Omental fat pad (tissue), 4 donors: ENCODE measurements at places on chromosomes 16 and 17. TPM values are rescaled to one million over a fixed set of nuclear protein-coding genes. Genes with fewer than 3 reads are reported as not detected.
A peak's percentile ranks its signal among the peaks of the same experiment; 100 is the strongest.

The NT5C3B gene
- 35.5 TPM for total RNA-seq

The CALB2 gene
- 112 TPM for total RNA-seq

The TEKT1 gene
- total RNA-seq: not detected

The ZFP3 gene
- 3.1 TPM for total RNA-seq

The INCA1 gene
- 1.0 TPM for total RNA-seq

The HS3ST6 gene
- total RNA-seq: not detected

The CYBC1 gene
- 66.7 TPM for total RNA-seq

The MYH13 gene
- total RNA-seq: not detected

The FNDC8 gene
- not detected for total RNA-seq

The KCNH6 gene
- not detected for total RNA-seq

DNA sequence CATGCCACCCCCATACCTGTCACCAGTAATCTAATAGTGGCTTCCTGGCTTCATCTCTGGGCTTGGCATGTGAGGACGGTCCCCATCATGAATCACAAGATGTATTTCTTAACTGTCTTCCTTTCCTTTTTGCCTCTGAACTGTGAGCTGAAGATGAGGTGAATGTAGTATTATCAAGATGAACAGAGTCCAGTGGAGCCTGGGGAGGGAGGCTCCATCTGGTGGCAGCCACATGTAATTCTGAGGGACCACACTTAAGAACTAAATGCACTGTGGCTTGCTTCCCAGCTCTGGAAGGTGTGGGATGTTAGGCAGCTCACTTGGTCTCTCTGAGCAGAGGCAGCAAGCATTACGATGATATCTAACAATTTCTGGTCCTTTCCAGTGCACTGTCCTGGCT lies 354.9 kb upstream of the ASIC2 start:
- no peak for DNase-seq

GRCh38 chr16:27316038-27316680 lies 2.4 kb downstream of the IL4R start:
- DNase-seq: no peak

DNA sequence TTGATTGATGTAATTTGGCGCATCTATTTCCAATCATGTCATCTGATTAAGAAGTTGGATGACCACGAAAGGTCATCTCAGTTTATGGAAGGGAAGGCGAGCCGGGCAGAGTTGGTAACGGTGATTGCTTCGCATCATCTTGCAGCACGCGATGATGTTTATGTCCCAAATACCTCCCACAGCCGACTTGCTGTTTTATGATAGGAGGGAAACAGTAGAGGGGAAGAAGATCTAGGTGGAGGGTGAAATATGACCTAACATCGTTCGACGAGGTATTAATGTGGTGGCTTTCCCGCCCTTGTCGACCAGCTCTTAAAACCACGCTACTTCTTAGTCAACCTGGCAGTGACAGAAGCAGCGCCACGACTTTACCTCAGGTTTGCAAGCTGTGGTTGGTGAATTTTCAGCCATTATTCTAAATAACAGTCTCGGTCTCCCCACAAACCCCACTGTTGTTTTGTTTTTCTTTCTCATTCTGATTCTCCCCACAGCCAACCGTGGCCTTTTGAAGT lies 805 bp upstream of the TANC2 start:
- DNase-seq: no peak

- DNase-seq: no peak
These were observed 64.5 kb downstream of the BANP start for GRCh38 chr16:88015806-88016140.

- peak; percentile 87 for DNase-seq
These were observed 1.7 kb downstream of the MAP2K3 start for GRCh38 chr17:21286066-21286770.

DNA sequence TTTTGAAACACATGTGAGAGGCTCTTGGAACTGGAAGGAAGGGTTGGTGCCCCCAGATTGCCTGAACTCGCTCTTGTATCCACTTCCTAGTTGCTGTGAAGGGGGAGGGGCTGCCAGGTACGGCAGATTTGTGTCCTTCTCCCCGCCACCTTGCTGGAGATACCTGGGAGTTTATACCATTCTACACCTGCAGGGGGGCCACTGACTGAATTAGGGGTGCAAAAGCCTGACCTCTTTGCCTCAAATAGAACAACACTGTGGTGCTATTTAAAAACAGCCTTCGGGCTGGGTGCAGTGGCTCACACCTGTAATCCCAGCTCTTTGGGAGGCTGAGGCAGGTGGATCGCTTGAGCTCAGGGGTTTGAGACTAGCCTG lies 35.1 kb upstream of the IL34 start:
- no peak for DNase-seq

- DNase-seq: no peak
These were observed 146.3 kb upstream of the NOL11 start for GRCh38 chr17:67571478-67571877.

- no peak for DNase-seq
These were observed 673.6 kb downstream of the HS3ST4 start for GRCh38 chr16:26365161-26365940.

DNA sequence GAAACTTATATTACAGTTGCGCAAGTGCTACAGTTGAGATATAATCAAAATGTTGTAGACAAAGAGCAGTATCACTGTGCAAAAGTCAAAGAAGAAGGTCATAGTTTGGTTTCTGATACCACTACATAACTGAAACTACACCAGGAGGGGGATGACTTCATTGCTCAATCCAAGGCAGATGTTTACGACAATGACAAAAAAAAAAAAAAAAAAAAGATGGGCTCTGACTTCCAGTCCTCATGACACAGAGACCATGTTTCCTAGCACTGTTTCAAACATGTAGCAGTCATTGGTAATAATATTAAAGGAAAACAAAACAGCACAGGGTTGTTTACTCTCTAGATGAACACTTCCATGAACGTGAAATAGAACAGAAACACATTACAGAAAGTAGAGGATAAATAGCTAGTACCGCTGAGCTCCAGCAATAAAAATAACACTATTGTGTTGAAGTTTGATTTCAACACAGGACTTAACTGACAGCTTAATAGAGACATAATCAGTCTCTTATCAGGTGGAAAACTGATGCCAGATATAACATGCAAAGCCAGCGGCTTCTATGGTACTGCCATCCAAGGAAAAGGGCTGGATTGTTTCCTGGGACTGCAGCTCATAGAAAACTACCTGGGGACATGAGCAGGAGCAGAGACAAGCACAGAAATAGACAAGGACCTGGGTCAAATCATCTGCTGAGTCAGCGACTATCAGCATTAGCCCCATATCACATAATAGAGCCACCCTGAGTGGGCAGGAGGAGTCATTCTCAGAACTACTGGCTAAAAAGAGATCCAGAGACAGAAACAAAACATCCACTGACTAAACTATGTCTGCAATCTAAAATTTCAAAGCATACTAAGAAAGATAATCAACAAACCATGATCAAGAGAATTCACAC lies 463.6 kb upstream of the SOX9 start:
- DNase-seq: no peak

DNA sequence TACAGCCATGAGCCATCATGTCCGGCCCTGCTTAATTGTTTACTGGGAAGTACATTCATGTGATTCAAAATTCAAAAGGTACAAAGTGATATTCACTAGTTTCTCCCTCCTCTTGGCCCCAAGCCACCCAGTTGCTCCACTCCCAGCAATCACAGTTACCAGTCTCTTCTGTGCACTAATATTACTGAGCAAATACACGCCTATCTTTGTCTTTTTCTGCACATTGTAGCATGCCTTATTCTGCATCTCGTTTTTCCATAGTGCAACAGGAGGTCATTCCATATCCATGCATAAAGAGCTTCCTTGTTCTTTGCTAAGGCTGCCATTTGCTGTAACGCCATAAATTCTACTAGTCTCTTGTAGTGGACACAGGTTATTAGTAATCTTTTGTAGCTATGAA lies 2.2 kb upstream of the ALOX15 start:
- no peak for DNase-seq

- DNase-seq: peak; percentile 70
These were observed 959 bp upstream of the ANKRD13B start for GRCh38 chr17:29591737-29592608.

- no peak for DNase-seq
These were observed 37.2 kb downstream of the GSE1 start for GRCh38 chr16:85650135-85650843.

DNA sequence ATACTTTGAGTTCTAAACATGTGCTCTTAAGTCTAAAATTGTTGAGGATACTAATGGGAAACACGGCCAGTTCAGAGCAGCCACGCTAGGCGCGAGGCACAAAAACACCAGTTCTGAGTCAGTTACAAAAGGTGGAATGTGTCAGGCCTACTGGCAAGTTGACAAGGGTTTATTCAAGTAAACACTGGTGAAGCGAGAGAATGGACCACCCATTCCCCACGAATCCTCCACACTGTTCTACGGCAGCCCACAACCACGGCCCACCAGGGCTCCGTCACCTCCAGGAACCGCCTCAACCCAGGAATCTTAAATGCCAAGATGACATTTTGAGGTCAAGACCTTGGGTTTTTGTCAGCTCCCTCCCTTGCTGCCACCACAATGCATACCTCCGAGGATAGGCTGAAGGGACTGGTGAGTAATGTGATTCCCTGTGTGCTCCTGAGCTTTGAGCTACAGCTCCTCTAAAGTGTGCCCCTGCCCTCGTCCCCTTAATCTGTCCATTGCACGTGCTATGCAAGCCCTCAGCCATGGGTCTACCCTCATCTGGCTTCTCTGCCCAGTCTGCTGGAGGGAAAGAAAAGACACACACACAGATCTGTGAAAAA lies 28.5 kb upstream of the TRAP1 start:
- no peak for DNase-seq

- DNase-seq: no peak
These were observed 94.1 kb downstream of the USP32 start for GRCh38 chr17:60297760-60298401.

DNA sequence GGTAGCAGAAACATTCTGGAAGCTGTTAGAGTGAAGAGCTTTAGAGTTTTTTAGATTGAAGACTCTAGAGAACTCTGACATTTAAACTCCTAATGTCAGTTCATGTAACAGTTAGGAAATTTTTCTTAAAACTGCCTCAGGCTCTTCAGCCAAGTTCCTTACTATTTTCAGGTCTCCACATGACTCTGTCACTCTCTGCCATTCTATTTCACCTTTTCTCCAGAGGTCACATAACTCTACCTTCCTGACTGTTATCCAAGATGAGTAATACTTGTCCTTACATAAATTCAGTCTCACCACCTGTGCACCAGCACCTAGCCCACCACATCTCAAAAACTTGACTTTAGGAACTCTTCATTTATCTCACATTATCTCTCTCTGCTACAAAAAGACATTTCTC lies 347.1 kb upstream of the CA10 start:
- no peak for DNase-seq

DNA sequence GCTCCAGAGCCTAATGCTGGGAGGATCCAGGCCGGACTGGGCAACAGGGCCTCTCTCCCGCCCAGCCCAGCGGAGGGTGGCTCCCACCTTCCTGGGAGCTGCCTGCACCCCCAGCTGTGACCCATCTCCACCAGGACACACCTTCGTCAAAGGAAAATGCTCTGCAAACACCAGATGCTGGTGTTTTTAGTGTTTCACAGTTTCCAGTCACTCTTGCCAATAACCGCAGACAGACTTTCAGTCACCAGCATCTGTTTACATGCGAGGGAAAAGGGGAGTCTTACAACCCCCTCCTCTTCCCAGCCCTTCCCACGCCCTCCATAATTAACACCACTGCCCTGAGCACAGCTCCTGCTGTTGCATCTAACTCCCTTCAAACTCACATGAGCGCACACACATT lies 25.3 kb downstream of the KLHDC4 start:
- no peak for DNase-seq

- no peak for DNase-seq
These were observed 21.3 kb downstream of the ZNF423 start for GRCh38 chr16:49834531-49835151.

DNA sequence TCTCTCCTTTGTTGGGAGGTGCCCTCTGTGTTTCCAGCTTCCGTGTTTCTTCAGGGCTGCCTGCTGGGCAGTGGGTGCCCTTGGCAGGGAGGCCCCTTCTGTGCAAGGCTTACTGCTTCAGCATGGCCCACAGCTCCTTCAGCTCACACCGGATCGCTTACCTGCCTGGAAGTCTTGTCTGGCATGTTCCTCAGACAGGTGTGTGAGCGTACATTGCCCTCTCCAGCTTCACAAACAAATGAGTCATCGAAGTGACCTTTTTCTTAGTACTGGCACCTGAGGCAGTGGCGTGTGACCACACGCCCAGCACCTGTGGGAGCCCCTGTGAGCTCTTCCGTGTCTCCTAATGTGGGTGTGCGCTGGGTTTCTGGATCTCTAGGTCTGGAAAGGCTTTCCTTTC lies 3.5 kb downstream of the RAB40C start:
- DNase-seq: no peak

DNA sequence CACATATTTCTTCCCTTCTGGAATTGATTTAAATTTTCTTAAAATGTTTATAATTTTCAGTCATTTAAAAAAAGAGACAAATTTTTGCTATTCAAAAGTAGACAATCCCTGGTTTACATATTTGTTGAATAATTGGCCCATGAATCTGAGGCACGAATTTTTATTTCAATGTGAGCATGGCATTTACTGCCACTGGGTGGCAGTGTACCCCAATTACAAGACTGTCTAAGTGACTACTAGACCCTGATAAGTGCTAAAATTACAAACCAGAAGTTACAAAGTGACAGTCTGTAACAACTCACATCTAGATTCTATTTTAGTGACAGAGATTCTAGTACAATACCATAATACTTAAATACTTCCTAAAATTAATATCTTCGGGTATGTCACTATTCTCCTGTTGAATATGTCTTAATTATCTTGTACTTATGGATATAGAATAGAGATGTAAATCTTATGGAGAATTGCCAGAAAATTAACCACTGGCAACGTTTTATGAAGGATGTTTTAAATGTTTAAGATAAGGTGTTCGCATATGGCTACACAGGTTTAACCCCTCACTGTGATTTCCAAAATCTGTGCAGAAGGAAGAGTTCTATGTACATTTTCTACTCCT lies 235.8 kb downstream of the MAP2K4 start:
- DNase-seq: no peak

DNA sequence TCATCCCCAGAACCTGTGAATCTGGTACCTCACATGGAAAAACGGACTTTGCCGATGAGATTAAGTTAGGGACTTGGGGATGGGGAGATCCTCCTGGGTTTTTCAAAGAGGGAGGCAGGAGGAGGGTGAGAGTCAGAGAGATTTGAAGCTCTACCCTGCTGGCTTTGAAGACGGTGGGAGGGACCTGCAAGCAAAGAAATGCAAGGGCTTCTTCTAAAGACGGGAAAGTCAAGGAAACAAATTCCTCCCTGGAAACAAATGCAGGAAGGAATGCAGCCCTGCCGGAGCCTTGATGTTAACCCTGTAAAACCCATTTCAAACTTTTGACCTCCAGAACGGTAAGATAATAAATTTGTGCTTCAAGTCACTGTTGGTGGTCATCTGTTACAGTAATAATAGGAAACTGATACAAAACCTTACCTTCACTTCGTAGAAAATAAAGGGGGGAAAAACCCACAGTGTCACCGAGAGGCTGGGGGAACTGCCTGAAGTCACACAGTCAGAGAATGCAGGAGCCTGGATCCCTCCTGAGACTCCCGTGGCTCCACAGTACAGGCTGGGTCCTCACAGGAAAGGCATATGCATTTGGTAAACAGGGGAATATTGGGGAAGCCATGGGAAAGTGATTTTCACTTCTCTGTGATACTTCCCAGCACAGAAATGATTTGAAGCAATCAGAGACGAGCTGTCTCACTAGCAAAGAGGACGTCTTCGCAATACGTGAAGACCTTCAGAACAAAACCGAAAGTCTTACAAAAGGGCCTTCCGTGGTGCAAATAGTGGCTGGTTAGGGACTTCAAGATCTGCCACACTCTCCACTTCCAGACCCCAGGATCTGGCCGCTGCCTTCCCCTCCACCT lies 58.9 kb upstream of the CLEC3A start:
- no peak for DNase-seq

- no peak for DNase-seq
These were observed 75.1 kb downstream of the METRNL start for GRCh38 chr17:83154311-83155127.

- DNase-seq: no peak
These were observed 9.9 kb downstream of the C16orf86 start for GRCh38 chr16:67676516-67676915.
